ENCODE measurements at places on chromosomes 11 and 22.

- no peak for DNase-seq
These were observed 8.8 kb downstream of the KRTAP5-5 start for GRCh38 chr11:1638344-1638743.

- DNase-seq = no peak
These were observed 32.9 kb downstream of the C11orf71 start for GRCh38 chr11:114367244-114367957.

- no peak for DNase-seq
These were observed 46.8 kb downstream of the SLN start for GRCh38 chr11:107665018-107665417.

DNA sequence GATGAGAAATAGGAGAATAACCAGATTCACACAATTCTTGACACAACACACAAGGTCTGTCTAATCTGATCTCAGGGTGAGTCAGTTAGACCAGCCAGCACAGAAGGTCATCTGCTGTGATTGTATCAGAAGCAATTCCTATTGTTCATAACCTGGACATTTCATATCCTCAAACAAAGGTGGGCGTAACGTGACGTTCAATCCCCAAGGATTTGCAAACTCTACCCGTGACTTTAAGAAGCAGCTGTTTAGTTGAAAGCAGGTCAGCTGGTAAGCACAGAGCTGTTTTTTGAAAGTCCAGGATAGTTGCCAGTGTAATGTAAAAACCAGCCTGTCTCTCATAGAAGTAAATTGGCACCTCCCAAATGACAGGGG, 385.1 kb downstream of the DCDC1 start:
- DNase-seq = no peak

GRCh38 chr11:130581646-130582045, 133.2 kb downstream of the ADAMTS15 start:
- DNase-seq = no peak

DNA sequence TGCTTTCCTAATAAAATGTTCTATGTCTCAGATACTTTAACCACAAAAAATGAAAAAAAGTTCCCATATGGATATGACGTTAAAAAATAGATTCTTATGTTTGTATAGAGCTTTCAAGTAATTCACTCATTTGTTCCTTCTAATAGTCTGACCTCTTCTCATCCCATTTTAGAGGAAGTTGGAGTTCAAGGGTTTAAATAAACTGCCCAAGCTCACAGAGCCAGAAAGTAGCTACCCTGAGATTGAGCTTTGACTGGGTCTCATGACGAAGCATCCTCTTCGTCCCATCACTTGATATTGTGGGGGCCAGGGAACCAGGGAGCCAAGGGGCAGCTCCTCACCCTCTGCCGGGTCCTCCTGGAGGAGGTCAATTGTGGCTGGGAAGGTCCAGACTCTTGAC, 116.3 kb downstream of the CCDC81 start:
- no peak for DNase-seq

- DNase-seq = no peak
These were observed 3.4 kb downstream of the PTGDR2 start for GRCh38 chr11:60852117-60852981.

DNA sequence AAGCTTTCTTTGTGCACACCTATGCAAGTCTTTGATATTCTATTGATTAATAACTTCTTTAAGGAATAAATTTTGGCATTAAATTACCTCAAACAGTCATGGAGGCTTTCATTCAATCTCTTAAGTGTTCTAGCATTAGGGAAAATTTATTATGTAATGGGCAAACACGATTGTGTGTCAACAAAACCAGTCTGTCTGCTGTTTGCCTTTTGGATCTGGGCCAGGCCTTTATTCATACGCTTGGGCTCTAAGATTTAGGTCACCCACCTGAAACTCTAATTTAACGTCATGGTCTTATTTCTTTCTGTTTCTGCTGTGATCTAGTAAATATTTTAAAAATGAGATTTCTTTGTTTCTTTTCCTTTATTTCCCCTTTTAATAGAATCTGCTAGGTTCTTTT, 1270.6 kb downstream of the LRRC4C start:
- DNase-seq = no peak

- DNase-seq = no peak
These were observed 47.4 kb upstream of the EHF start for GRCh38 chr11:34573537-34573936.

DNA sequence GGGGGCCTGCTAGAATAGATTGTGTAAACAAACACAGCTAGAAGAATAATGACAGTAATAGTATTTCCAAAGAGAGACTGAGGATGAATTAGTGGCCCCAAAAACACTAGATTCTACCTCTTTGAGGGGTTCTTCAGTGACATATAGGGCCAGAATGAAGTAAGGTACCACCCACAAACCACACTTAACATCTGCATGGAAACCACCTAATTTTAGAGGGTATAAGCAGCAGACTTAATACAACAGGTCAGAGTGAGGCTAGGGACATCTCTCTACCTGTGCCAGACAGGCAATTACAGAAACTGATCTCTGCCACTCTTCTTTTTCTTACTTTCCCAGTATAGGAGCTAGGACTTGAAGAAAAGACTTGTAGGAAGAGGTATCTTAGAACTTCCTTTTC, 20.1 kb downstream of the ELP4 start:
- no peak for DNase-seq

DNA sequence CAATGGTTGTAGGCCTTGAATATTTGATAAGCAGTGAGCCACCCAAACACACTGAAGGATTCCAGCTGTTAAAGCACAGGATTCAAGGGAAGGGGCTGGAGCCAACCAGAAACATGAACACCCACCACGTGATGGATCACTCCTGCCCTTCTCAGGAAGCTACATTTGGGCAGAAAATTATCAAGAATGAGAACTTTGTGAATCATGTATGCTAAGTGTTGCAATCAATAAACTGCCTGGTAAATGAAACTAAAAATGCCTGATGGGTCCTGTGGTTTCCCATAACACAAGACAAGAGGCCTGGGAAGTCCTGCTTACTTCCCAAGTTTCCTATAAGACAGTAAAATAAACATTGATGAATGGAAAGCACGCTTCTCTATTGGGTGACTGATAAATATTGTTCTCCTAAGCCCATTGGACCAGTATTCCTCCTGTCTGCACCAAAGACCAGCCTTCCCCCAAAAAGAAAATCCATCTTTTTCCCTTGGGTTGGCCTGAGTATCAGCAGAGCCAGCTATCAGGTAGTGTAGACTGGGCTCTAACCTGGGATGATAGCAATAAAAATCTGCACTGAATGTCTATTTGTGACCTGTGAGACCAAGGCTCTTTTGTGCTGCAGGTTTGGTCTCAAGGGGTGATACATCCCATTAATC, 98.4 kb downstream of the CCDC83 start:
- DNase-seq = no peak

- DNase-seq = no peak
These were observed 20.2 kb upstream of the ACR start for GRCh38 chr22:50717709-50718351.

- DNase-seq = no peak
These were observed 18.9 kb downstream of the BCR start for GRCh38 chr22:23199159-23199558.

- DNase-seq = no peak
These were observed 22.2 kb downstream of the CASP5 start for GRCh38 chr11:105000797-105001196.

DNA sequence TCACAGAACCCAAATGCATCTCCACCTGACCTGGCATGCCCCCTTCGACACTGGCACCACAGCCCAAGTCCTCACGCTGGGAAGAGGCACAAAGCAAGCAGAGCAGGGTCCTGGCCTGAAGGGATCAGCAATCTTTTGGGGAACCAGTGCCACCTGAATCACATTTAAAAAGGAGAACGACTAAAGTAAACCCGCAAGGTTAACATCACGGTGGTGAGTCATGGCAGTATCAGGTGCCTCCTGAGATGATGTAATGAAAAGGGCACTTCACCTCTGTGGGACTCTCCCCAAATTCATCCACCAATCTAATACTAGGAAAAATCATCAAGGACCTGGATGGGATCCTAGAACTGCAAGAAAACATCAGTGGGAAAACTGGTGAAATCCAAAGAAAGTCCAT, 44.9 kb downstream of the PACSIN2 start:
- no peak for DNase-seq

GRCh38 chr11:65086809-65087208, 2.8 kb downstream of the ZFPL1 start:
- DNase-seq = no peak

DNA sequence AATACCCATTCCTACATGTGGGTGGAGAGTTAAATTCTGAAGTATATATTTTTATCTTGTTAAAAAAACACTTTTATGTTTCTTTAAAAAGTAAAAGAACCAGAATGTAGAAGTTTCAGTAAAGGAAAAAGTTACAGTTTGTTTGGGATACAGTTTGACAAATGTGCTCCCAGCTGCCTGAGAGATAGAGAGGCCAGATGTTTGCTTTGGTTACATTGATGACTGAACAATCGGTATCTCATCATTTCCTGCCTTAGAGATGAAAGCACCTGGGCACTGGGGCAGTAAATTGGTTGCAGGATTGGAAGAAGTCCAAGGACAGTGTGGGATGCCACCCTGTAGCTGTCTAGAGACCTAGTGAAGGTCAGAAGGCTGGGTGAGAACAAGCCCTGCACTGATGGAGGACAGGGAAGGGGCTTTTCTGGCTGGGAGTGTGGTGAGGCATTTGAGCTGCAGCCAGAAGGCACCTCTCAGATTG, 16.6 kb downstream of the MED15 start:
- no peak for DNase-seq

DNA sequence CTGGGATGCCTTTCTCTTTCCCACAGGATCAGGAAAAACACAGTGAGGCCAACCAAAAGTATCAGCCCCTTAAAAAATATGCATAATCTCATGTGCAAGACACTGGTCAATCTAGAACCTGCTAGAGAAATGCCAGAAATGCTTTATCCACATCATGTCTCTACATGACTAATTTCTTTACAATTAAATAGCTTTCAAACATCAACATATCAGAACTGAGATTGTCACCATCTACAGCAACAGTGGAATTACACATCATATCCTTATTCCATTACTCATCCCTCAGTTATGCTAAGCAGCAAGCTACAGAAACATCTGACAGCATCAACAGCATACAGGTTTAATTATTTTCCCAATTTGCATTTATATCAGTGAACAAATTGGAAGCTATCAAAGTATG, 78.8 kb downstream of the DDIAS start:
- no peak for DNase-seq

GRCh38 chr22:17912945-17913721, 111.2 kb downstream of the MICAL3 start:
- DNase-seq = no peak

GRCh38 chr22:35627267-35628041, 10.3 kb upstream of the MB start:
- DNase-seq = peak; percentile 90

DNA sequence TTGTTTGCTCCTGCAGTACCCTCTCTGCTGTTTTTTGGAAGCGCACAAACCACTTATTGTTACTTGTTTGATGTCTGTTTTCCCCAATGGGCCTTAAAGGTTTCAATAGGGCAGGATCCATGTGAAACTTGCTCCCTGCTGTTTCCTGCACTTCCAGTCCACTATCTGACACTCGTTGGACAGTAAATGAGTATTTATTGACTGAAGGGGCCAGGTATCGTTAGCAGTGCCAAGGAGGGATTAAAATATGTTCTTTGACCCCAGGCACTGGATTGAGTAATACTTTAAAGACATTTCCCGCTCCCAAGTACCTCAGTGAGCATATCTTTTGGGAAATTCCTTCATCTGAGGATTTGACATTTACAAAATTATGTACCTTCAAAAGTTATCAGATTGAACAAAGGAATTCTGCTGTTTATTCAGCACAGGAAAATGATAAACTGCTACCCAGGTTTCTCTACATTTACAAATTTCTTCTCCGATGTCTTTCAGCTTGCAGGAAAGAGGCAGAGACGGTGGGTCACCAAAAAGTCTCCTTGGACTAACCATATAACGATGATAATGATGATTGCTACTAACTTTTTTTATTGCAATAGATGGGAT, 23.3 kb upstream of the OR9Q2 start:
- no peak for DNase-seq

DNA sequence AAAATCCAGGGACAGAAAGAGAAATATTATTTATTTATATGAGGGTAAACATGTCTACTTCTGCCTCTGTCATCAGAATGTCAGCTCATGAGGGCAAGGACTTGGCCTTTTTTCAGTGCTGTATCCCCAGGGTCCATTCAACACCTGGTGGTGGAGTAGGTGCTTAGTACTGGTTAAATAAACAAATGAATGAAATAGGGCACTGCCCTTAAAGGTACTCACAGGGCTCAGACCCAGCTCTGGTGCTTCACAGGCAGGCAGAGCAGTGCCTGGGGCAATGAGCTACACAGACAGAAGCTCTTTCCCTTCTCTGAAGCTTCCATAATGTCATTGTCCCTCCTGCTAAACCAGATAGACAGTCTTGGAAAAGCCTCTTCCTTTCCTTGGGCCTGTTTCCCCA, 30.9 kb downstream of the P4HA3 start:
- DNase-seq = no peak

- DNase-seq = no peak
These were observed 6.5 kb downstream of the GAL start for GRCh38 chr11:68690671-68691401.

DNA sequence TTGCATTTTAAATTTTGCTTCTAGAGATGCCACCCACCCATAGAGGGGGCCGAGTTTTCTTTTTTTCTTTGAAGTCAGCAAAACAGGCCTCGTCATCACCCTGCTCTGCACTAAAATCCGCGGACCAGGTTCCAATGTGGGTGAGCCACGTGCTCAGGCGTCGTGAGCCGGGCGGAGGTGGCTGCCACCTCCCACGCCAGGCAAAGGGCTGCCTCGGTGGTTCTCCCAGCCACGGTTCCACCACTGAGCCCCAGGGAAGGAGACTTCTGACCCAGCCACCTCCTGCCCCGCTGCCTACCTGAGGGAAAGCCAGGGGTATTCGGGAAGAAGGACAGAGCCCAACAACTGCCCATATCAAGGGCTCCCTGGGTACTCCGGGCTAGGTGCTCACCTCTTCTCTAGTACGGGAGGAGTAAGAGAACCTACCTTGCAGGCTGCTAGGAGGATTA, 45.3 kb downstream of the MN1 start:
- DNase-seq = no peak

- no peak for DNase-seq
These were observed 253.4 kb downstream of the FAM76B start for GRCh38 chr11:95536047-95536690.

- DNase-seq = no peak
These were observed 106.9 kb downstream of the GRIK4 start for GRCh38 chr11:120618399-120618798.

- DNase-seq = no peak
These were observed 470.9 kb downstream of the ETS1 start for GRCh38 chr11:128116447-128116846.

DNA sequence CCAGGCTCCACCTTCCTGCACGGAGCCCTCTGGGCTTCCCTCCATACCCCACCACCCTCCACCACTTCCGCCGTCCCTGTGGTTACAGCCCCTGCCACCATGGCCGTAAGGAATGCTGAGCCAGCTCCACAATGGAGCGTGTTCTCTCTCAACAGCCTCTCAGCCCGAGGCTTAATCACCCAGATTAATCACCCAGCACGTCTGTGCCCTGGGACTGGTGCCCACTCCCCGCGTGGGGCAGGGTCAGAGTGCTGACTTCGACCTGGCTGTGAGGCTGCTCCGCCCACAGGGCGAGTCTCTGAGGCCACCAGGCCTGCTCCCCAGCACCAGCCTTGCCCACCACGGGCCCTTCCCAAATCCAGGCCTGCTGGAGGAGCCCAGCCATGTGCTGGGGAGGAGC, 4.0 kb upstream of the TH start:
- no peak for DNase-seq
